ENCODE measurements at places on chromosomes 4 and X. TPM values are rescaled to one million over a fixed set of nuclear protein-coding genes. Genes with fewer than 3 reads are reported as not detected.

DNA sequence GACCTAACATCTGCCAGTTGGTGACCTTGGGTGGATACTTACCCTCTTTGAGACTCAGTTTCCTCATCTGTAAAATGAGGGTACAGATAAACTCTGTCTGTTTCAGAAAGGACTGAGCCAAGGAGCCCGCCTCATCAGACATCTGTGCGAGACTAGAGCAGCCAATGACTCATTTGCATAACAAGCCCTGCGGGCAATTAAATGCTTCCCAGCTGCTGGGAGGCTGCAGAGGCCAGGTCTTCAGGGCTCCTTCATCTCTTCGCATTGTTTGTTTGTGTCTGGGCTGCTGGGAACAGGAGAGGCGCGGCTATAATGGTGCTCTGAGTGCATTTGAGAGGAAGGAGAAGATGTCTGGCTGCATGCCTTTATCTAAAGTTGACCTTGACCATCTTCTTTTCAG lies 85.0 kb downstream of the ADRA2C start:
- no peaks in the 10 kb centered on the region for H3K36me3 ChIP-seq
- H3K27me3 ChIP-seq, result peaks cover 12% of the 10 kb centered on the region
- DNase-seq, result no peak

DNA sequence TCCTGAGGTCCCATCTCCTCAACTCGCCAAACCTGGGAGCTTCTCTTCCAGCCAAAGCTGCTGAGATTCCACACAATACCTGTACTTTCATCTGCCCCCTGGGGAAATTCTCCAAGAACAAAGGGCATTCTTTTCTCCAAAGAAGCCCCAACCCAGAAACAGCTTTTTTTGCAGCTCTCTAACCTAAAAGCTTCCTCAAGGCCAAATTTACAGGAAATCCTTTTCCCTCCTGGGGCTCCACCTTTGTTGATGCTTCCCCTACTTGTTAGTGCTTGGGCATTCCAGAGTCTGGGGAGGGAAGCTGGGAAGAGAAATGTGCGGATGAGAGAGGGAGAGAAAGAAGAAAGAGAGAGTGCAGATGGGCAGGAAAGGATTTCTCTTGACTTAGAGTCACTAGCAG lies 24.3 kb downstream of the ZBTB33 start:
- H3K36me3 ChIP-seq, result no peaks in the 10 kb centered on the region
- DNase-seq, result no peak
- H3K4me1 ChIP-seq, result no peaks in the 10 kb centered on the region
- H3K27me3 ChIP-seq, result no peaks in the 10 kb centered on the region
- no peak overlapping the region for H3K4me3 ChIP-seq
- H3K27ac ChIP-seq, result no peak overlapping the region

The PABPC1L2A gene
- not detected for total RNA-seq

- peaks cover 48% of the 10 kb centered on the region for H3K27me3 ChIP-seq
- no peaks in the 10 kb centered on the region for H3K36me3 ChIP-seq
- DNase-seq, result no peak
- H3K4me1 ChIP-seq, result peaks cover 8% of the 10 kb centered on the region
Observed at GRCh38 chrX:120001787-120002186, 58.2 kb upstream of the NKAP start.

DNA sequence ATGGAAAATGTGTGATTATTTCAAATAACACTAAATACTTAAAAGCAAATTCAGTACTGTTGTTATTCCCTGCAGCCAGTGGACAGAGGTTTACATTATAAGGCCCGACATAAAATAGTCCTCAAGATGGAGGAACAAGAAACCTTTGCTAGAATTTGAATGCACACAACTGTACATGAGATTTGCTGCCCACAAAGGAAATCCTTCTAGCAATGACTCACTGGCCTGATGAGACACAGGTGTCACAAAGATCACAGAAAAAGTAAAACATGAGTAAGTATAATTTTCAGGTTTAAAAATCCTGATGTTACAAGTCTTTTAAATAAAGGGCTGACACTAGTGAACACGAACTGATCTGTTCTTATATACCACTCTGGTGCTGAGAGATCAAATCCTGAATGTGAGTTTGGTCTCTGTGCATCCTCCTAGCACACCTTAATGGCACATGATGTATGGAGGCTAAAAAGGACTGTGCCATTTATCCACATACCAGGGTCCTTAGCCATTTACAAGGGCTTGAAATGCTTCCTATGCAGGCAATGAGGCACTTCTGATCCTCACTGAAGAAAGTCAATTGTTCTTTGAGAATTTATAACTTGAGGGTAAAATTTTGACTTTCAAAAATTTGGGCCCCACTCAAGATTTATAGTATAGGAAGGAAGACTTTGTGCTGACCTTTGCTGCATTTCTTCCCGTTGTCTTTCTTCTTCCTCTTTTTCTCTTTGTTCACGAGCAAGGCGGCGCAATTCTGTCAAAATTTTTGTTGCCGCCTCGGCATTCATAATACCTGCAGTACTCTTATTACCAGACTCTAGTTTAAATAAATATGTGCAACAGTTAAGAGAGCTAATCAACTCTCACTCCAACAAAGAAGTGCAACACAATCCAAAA lies 23.0 kb downstream of the MAP7D3 start:
- H3K4me3 ChIP-seq, result no peak overlapping the region
- H3K27me3 ChIP-seq, result no peaks in the 10 kb centered on the region
- H3K27ac ChIP-seq, result no peak overlapping the region
- H3K36me3 ChIP-seq, result peaks cover 25% of the 10 kb centered on the region
- no peak for DNase-seq

- H3K36me3 ChIP-seq, result no peaks in the 10 kb centered on the region
- no peak for DNase-seq
- no peaks in the 10 kb centered on the region for H3K4me1 ChIP-seq
- peaks cover 20% of the 10 kb centered on the region for H3K27me3 ChIP-seq
- no peak overlapping the region for H3K4me3 ChIP-seq
Observed at GRCh38 chrX:103658681-103659433, 27.6 kb downstream of the MORF4L2 start.

- H3K27me3 ChIP-seq, result no peaks in the 10 kb centered on the region
- H3K4me1 ChIP-seq, result no peaks in the 10 kb centered on the region
- no peak overlapping the region for H3K4me3 ChIP-seq
- H3K27ac ChIP-seq, result no peak overlapping the region
- no peak for DNase-seq
Observed at GRCh38 chrX:77114501-77114900, 332.7 kb upstream of the FGF16 start.

GRCh38 chr4:111849746-111850284 lies 295.4 kb upstream of the FAM241A start:
- H3K27ac ChIP-seq, result no peak overlapping the region
- H3K4me3 ChIP-seq, result no peak overlapping the region
- no peaks in the 10 kb centered on the region for H3K4me1 ChIP-seq
- H3K36me3 ChIP-seq, result no peaks in the 10 kb centered on the region
- no peak for DNase-seq

DNA sequence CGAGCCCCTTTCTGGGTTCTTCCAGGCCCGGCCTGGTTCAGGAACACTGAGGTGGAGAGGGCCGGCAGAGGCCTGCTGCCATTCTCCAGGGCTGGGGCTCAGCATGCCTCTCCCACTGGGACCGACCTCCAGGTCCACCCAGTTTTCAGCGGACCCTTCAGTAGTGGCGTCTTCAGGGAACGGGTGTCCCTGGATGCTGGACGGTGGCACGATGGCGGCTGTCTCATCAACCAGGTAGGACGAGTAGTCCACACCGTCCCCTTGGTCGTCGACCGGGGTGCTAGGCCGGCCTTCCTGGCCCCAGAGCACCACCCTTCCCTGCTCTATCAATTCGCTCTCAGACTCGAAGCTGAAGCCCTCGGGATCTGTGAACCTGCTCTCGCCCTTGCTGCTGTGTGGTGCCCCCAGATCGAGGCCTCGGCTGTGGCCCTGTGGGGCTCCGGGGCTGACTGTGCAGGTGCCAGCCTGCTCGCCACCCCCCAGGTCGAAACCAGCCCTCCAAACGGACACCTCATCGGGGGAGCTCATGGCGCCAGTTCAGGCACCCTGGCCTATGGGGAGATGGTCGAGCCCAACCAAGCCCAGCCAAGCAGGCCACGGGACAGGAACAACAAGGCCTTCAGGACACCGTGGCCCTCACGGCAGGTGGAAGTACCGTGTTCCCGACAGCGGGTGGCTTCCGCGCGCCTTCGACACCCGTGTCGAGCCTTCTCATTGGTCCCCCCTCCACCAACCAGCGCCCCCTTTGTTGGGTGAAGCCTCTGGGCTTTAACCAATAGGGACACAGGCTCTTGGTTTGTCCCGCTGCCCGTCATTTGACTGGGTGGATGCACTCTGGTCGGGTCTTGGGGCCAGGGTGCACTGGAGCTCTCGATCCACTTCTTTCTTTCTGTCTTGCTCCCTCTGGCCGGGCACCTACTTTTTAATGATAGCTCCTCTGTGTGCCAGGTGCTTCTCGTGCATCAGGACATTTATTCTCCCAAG lies 814 bp upstream of the LOC101059915 start:
- no peaks in the 10 kb centered on the region for H3K4me1 ChIP-seq
- H3K27me3 ChIP-seq, result no peaks in the 10 kb centered on the region
- no peaks in the 10 kb centered on the region for H3K36me3 ChIP-seq
- no peak for DNase-seq
- H3K4me3 ChIP-seq, result no peak overlapping the region

GRCh38 chr4:147924604-147925412 lies 192.9 kb downstream of the ARHGAP10 start:
- no peaks in the 10 kb centered on the region for H3K27me3 ChIP-seq
- peaks cover 6% of the 10 kb centered on the region for H3K36me3 ChIP-seq
- no peaks in the 10 kb centered on the region for H3K4me1 ChIP-seq
- H3K27ac ChIP-seq, result no peak overlapping the region

- no peaks in the 10 kb centered on the region for H3K36me3 ChIP-seq
- H3K4me1 ChIP-seq, result no peaks in the 10 kb centered on the region
- H3K27me3 ChIP-seq, result no peaks in the 10 kb centered on the region
- DNase-seq, result no peak
- H3K4me3 ChIP-seq, result no peak overlapping the region
Observed at GRCh38 chr4:545612-546011, 30.5 kb downstream of the TMEM271 start.

GRCh38 chrX:103073467-103073866 lies 9.5 kb upstream of the BEX1 start:
- no peak overlapping the region for H3K4me3 ChIP-seq
- no peaks in the 10 kb centered on the region for H3K36me3 ChIP-seq
- H3K27ac ChIP-seq, result no peak overlapping the region
- no peaks in the 10 kb centered on the region for H3K27me3 ChIP-seq

DNA sequence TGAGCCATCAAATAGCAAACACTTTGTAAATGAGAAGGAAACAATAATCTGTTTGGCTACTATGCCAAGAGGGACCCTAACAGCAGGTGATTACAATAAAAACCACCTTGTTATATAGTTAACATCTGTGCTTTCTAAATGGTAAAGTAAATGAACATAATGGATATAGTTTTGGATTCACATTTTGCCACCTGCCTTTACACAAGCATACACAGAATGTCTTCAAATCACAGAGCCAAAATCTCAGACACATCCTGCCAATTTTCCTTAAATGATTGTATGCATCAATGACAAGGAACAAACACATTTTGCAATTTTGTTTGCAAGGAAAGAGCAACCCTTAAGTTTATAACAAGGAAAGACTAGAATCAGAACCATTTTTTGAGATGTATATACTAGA lies 334.2 kb downstream of the FSTL5 start:
- DNase-seq, result no peak
- H3K4me1 ChIP-seq, result no peaks in the 10 kb centered on the region
- no peak overlapping the region for H3K27ac ChIP-seq
- H3K27me3 ChIP-seq, result no peaks in the 10 kb centered on the region

Data from heart left ventricle (tissue), 16 donors.